ENCODE measurements at places on chromosomes 6 and 20.

- no peak for DNase-seq
These were observed 3.7 kb downstream of the NAA20 start for GRCh38 chr20:20020908-20021307.

- DNase-seq = no peak
These were observed 260.8 kb downstream of the FARS2 start for GRCh38 chr6:5522147-5522546.

DNA sequence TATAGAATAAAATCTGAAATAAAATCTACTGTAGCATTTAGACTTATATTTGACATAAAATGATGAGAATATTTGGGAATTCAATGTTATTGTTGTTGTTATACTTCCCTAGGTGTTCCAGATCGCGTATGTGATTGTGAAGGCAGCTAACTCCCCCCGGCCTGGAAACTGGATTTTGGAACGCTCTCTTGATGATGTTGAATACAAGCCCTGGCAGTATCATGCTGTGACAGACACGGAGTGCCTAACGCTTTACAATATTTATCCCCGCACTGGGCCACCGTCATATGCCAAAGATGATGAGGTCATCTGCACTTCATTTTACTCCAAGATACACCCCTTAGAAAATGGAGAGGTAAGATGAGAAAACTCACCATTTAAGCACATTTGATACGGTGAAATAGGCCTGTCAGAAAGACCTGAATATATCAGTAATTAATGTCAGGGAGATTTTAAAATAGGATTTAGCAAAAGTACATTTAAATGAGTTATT lies 215.2 kb downstream of the LAMA2 start:
- DNase-seq = no peak

DNA sequence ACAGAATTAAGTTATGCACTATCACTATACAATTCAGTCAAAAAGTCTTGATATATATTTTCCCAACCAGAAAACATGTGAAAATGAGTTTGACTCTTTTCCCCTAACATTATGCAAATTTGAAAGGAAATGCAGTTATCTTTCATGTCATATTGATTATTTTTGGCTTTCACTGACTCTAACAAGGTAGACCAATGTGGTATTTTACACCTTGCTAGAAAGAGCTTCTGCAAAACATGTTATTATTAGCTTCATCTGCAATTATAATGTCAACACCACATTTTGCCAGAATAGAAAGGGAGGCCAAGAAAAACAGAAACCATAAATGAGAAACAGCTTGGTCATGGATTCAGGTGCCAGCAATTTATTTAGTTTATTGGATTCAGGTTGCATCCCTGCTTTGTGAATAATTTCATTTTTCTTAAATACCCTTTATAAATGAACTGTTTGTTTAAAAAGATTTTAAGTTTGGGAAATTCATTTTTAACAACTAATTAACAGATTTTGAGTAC lies 226.1 kb upstream of the GJE1 start:
- DNase-seq = no peak

DNA sequence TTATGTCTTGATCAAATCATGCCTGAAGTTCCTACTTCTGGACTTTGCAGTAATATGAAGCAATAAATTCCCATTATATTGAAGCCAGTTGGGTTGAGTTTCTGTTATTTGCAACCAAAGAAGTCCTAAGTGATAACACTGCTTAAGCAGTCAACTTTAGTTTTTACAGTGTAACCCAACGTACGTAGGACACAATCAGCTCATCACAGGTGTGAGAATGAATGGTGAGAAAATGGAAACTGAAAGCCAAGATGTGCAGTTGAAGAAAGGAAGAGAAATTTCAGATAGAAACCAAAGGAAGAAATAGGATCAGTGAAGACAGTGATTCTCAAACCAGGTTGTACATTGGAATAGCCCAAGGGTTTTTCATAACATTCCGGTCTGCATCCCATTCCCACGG lies 211.4 kb upstream of the ZFP64 start:
- no peak for DNase-seq

- no peak for DNase-seq
These were observed 186.7 kb downstream of the BTBD9 start for GRCh38 chr6:38452816-38453660.

GRCh38 chr6:105569706-105570105 lies 166.8 kb upstream of the PREP start:
- DNase-seq = no peak

- no peak for DNase-seq
These were observed 56.7 kb downstream of the SNX5 start for GRCh38 chr20:17911927-17912326.

GRCh38 chr6:161951126-161951525 lies 677.3 kb upstream of the AGPAT4 start:
- no peak for DNase-seq

DNA sequence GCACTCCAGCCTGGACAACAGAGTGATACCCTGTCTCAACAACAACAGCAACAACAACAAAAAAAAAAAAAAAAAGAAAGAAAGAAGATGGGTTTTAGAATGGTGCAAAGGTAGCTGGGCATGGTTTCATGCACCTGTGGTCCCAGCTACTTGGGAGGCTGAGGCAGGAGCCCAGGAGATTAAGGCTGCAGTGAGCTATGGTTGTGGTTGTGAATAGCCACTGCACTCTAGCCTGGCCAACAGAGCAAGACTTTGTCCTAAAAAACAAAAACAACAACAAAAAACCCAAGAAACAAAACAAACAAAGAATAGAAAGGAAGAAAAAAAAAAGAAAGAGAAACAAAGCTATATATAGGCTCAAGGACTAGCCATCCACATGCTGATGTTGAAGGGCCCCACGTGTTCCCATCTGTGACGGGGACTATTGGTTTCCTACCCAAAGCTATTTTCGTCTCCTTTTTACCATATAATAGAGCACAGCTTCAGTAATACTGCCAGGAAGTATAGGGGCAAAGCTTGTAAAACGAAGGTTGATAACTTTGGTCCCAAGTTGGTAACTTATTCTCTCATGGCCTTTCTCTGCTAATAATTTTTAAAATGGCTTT lies 7.9 kb upstream of the EEF1E1 start:
- DNase-seq = no peak

GRCh38 chr20:22383156-22383555 lies 201.2 kb downstream of the FOXA2 start:
- no peak for DNase-seq

GRCh38 chr6:70717038-70717801 lies 49.5 kb downstream of the SMAP1 start:
- DNase-seq = no peak

DNA sequence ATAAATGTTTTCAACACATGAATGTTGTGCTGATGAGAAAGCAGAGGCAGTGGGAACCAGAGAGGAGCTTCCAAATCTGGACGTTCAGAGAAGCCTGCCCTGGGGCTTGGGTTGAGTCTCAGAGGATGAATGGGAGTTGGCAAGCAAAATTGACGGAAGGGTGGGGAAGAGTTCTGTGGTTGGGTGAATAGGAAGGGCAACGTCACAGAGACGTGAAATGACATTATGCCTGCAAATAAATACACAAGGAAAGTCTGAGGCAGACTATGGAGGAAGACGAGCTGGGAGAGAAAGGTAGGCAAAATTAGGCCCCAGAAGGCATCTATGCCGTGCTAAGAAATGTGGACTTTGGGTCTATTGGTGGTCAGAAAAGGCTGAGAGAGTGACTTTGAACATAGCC lies 25.2 kb upstream of the SGK1 start:
- DNase-seq = no peak

- DNase-seq = no peak
These were observed 72.4 kb downstream of the HFE start for GRCh38 chr6:26159357-26160273.

DNA sequence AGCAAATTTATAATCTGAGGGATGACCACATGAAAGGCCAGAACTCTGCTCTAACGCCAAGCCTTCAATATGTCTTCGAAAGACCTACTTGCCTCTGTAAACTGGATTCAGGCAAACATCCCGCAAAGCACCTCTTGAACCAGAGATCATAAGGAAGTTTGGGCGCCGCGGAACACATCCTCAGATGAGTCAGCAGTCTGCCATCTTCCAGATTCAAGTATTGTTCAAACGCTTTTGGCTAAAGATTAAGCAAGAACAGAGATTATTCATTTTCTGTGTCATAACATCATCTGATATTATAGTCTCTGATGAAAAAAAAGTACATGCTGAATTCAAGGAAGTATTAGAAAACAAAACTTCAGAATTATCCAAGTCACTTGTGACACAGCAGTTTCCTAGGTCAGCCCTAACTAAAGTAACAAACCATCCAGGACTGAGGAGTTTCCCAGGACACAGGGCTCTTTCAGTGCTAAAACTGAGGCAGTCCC lies 20.8 kb downstream of the TBC1D7 start:
- no peak for DNase-seq

DNA sequence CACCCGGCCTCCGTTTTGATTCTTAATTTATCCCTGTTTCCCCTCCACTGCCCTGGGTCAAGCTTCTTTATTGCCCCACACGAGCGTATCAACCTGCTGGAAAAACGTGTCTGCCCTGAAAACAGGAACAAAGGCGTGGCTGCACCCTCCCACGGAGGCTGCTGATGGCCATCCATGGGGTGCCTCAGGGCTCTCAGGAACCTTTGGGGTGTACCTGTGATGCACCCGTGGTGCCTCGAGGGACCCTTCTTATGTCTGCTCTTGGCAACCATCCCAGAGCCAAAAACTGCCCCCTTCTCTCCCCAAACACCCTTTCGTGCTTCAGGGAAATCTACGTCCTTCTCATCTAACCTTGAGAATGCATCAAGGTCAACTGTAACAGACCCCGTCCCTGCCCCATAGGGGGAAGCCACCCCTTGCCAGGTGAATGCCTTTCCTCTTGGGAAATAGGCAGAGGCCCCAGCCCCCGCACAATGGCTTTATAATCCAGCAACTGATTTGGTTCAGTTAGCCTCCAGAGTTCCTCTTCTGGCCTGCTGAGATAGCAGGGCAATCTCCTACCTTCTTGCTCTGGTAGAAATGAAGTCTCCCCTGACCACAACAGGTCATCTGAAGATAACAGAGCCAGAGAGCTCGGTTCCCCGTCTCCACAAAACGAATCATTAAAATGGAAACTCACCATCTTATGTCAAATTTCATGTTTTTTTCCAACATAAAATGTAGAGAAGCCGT lies 29.4 kb downstream of the PSMG4 start:
- DNase-seq = no peak

- no peak for DNase-seq
These were observed at the start of gene LAMA4 for GRCh38 chr6:112253841-112254816. LAMA4 (minus strand) TSS chr6:112254567; CDS start chr6:112254150, 417 bp downstream.

DNA sequence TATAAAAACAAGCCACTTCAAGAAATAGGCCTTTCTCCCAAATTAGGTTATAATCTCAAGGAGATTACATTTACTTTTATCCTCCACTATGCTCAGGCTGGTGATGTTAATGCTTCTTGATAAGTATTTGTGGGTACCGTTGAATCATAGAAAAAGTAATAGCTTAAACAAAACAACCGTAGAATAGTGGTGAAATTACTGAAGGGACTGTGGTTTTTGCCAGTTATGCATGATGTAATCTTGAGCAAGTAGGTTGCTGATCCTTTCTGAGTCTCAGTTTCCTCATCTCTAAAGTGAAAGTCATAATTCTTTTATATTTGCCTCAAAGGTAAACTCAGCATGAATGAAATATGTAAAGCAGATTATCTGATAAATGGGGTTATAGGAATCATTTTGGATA lies 187.3 kb upstream of the JAG1 start:
- DNase-seq = no peak

DNA sequence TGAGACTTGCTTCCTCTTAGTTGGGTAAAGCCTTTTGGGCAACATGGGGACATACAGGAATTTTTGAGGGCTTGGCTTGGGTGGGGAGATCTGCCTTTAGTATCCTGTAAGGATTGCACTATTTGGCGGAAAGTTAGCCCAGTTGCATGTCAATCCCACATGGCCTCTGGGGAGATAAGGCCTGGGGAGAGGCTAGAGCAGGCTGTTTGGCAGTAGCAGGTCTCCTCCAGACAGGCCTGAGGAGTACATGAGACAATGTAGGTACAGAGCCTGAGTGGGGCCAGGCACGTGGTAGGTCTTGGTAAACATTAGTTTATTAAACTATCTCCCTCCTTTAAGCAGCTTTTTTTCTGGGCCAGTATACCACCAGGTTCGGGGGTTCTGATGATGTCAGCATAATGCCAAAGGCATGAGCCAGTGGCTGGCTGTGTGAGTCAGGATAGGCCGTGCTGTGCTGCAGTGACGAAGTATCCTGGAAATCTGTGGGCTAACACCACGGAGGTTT lies 147.9 kb downstream of the VEGFA start:
- no peak for DNase-seq

DNA sequence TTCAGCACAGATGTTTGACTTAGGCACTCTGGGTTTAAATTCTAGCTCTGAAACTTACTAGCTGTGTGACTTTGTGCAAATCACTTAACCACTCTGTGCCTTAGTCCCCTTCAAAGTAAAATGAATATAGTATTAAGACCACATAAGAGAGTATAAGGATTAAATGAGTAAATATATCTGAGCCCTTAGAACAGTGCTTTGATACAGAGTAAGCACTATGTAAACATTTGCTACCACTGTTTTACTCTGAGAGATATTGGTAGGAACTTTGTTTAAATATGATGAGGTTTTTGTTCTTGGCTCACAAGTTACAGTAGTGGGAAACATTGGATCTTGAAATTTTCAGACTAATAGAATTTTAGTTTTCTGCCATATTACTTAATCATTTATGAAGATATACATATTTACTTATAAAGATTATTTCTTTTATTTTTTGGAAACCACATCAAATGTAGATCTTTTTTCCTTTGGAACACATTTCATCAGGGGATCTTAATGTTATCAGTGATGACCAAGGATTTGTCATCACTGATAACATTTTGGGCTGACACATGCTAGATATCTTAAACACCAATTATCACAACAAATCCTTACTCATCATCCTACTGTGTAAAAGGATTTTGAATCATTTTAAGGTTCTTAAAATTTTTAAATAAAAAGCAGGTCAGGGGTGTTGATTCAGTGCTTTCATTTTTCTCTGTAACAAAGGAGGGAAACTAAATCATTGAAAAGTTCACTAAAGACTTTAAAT lies 226.2 kb downstream of the EYA4 start:
- DNase-seq = no peak

DNA sequence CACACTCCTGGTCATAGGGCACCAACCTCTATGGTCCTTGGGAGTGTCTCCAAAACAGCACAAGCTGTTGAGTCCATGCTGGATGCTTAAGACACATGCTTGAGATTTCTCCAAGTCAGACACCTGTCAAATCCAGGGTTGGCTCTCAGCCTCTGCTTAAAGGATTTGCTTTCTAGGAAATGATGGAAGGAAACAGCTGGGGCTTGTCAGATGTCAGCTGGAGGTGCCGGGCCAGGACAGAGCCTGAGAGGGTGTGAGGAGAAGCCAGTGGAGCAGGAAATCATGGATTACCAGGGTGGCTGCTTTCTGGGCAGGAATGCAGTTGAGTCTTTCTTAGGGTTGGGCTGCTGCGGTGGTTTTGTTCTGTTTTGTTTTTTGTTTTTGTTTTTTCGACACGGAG lies 83.0 kb upstream of the FAM184A start:
- DNase-seq = no peak

GRCh38 chr6:104591573-104592334 lies 268.0 kb downstream of the HACE1 start:
- no peak for DNase-seq

GRCh38 chr20:58760856-58761255 lies 68.3 kb downstream of the NPEPL1 start:
- DNase-seq = no peak

GRCh38 chr20:30816182-30816645 lies 441.2 kb upstream of the DEFB115 start:
- no peak for DNase-seq

- no peak for DNase-seq
These were observed 13.3 kb downstream of the RSPH4A start for GRCh38 chr6:116629563-116629981.

GRCh38 chr6:41935193-41935574 lies 6.4 kb downstream of the CCND3 start:
- no peak for DNase-seq

GRCh38 chr6:97150932-97151331 lies 132.1 kb downstream of the MMS22L start:
- no peak for DNase-seq
